ENCODE measurements at places on chromosomes 1 and 21.

GRCh38 chr21:31132574-31133242 is 94.4 kb upstream of the KRTAP19-8 start:
- no peak for DNase-seq

- DNase-seq: no peak
These were observed 55.2 kb downstream of the COL6A1 start for GRCh38 chr21:46036696-46037330.

DNA sequence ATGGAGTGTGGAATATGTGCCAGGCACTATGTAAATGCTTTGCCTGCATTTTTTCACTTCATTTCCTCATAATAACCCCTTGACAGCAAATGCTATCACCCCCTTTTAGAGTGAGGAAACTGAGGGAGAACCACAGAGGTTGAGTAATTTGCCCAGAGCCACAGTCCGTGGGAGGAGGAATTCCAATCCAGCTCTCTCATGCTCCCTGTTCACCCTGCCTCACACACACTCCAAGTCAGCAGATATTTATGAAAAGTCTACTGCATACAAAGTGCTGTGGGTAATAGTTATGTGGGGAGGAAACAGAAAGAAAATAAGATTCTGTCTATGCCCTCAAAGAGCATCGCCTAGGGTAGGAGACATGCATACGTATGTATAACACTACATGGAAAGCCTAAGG is 30.9 kb upstream of the RBM15 start:
- DNase-seq: no peak

DNA sequence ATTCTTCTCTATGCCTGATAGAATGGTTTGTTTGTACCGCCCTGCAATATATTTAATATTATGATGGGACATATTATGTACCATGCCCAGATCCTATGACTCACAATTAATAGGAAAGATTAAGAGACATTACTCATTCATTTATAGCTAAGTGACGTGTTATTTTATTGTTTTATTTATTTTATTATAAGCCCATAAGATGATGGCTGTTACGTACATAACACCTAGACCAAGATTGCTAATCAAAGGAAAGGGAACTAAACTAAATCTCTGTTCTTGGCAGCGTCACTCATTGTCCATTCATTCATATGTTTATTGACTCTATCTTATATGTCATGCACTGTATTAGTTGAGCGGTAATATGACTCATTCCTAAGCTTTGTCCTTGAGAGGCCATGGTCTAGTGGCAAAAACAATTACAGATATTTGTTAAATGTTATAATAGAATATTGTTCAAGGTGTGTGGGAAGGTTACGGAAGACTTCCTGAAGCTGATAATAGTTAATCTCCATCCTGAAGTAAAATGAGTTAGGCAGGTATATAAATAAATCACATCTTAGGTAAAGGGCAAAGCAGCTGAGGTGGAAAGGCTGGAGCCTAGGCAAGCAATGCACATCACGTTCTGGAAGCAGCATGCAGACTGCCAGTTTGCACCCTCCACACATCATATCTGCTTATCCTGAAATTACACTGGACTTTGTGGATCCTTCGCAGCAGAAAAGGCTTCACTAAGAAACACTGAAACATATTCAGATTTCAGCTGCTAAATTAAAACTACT is 16.6 kb upstream of the CD55 start:
- DNase-seq: no peak

DNA sequence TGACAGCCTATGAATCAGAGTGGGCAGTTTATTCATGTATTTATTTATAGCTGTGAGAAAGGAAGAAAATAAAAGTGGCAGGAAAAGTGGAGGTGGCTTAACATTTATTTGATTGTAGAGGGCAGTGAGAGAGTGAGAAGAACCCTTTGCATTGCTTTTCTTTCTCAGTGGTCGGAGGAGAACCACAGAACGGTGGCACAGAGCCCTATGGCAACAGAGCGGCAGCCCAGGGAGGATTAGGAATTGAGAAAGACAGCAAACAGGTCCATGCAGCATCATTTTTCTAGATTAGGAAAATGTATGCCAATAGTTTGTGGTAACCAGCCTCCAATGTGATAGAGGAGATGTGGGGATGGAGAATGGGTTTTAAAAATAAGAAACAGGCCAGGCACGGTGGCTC is 53.1 kb downstream of the NMNAT2 start:
- DNase-seq: no peak

Data from GM23338 (cell line).